Testis (tissue), 5 donors: ENCODE measurements at places on chromosomes 5 and 9.

- no peak for DNase-seq
Measured at GRCh38 chr9:91915524-91916263, 34.3 kb downstream of the ROR2 start.

- DNase-seq: peak; percentile 75
Measured at GRCh38 chr5:82641331-82642003, 363.3 kb upstream of the RPS23 start.

DNA sequence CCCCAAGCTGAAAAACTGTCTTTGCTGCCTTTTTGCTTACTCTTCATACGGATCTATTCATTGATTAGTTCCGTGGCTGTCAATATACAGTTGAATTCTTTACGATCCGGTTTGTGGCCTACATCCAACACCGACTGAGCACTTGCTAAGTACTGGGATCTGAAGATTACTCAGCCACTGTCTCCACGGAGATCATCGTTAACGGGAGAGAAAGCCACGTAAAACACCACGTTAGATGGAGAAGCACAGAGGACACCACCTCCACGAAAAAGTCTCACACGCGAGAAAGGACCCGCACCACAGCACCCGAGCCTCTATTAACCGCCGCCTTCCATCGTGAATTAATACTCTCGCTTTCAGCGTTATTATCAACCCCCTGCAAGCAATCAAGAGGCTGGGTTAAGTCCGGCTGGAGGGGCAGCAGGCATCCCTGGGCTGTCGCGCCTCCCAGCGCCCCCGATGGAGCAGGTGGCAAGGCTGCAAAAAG lies 650 bp downstream of the ELP1 start:
- DNase-seq: no peak

DNA sequence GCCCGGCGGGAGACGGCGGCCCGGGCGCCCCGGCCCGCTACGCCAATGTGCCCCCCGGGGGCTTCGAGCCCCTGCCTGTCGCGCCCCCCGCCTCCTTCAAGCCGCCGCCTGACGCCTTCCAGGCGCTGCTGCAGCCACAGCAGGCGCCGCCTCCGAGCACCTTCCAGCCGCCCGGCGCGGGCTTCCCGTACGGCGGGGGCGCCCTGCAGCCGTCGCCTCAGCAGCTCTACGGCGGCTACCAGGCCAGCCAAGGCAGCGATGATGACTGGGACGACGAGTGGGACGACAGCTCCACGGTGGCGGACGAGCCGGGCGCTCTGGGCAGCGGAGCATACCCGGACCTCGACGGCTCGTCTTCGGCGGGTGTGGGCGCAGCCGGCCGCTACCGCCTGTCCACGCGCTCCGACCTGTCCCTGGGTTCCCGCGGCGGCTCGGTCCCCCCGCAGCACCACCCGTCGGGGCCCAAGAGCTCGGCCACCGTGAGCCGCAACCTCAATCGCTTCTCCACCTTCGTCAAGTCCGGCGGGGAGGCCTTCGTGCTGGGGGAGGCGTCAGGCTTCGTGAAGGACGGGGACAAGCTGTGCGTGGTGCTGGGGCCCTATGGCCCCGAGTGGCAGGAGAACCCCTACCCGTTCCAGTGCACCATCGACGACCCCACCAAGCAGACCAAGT lies 723 bp downstream of the SNX18 start:
- no peak for DNase-seq

- DNase-seq: no peak
Measured at GRCh38 chr9:78408388-78408787, 111.5 kb downstream of the PSAT1 start.

GRCh38 chr5:142015781-142016533 lies 3.1 kb upstream of the GNPDA1 start:
- no peak for DNase-seq

DNA sequence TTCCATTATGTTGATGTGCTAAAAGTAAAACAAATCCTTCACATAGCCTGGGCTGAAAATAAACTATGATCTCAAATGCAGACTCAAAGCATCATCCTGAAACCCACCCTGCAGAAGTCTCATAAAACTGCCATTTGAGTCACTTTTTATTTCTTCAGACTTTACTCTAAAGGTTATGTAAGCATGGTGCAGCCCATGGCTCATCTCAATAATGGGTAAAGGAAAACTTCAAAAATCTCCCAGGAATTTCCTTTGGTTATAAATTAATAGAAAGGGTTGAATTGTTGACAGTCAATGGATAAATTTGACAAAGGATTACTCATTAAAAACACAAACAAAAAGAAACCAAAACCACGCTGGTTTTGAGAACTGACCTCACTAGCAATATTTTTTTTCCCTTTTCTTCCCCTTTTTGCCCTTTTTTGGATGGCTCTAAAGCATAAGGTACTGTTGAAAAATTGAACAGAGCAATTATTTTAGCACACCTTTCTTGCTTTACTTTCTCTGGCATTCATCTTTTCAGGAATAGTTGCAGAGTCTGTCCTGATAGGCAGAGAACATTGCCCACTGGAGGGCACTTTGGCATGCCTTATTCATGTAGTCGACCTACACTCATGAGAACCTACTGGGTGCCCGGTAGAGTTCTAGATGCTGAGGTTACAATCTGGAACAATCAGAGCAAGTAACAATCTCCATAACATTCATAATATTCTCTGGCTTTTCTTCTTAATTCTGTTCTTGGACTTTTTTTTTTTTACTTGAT lies 191.4 kb downstream of the TMEM167A start:
- no peak for DNase-seq
